ENCODE measurements at places on chromosomes 5 and 9.

DNA sequence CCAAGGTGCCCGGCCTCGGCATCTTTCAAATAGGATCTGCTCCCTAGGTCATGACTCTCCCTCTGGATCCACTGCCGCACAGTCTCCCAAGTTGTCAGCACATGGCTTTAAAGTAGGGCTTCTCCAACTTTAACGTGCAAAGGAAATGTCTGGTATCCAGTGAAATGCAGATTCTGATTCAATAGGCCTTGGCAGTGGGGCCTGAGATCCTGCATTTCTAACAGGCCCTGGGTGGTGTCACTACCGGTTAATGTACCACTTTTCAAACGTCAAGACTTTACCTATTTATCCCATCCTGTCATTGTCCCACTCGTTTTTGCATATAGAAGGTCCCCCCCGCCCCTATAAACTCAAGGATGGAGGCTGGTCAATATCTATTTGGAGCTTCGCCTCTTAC is 137.6 kb upstream of the ZNF618 start:
- DNase-seq, result no peak

DNA sequence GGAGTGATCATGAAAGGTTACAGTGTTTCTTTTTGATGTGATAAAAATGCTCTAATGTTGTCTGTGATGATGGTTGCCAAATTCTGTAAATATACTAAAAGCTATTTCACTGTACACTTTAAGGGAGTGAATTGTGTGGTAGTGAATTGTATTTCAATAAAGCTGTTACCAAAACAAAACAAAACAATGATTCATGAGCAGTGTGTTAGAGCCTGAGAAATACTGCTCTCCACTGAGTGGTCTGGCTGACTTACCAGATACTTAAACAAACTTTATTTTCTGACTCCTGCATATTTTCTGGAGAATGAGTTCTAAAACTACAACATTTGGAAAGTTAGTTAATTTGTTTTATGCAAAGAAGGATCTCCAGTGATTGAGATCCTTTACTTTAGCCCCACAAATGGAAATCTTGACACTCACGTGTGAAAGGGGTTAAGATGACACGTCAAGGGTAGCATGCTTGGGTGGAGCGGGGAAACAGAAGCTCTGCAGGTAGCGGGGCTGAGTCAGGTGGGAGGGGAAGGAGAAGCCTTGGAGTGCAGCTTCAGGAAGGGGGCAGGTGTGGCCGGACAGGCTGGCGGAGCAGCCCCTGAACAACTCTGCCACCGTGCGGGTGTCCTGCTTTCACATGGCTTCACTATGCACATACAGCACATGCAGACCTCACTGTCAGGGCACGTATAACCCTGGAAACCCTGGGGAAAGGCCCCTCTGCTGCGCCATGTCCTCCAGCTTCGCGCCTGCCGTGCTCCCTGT is 256.7 kb downstream of the IRX1 start:
- no peak for DNase-seq

GRCh38 chr9:111443454-111443853 is 40.7 kb downstream of the ECPAS start:
- DNase-seq, result no peak

DNA sequence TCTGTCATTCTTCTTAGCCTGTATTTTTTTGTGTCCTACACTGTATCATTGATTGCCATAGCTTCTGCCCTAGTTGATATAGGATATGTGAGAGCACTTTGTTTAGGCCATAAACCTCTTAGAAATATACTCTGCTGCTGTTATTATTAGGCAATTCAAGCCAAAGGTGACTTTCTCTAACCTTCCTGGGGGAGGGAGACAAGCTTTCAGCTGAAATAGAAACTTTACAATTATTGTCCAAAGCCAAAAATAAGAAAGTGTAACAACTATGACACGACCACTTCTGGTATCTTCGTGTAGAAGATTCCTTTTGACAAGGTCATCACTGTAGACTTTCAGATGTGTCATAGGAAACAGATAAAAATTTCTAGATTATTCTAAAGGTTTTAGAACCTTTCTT is 12.2 kb upstream of the CSNK1A1 start:
- DNase-seq, result no peak

DNA sequence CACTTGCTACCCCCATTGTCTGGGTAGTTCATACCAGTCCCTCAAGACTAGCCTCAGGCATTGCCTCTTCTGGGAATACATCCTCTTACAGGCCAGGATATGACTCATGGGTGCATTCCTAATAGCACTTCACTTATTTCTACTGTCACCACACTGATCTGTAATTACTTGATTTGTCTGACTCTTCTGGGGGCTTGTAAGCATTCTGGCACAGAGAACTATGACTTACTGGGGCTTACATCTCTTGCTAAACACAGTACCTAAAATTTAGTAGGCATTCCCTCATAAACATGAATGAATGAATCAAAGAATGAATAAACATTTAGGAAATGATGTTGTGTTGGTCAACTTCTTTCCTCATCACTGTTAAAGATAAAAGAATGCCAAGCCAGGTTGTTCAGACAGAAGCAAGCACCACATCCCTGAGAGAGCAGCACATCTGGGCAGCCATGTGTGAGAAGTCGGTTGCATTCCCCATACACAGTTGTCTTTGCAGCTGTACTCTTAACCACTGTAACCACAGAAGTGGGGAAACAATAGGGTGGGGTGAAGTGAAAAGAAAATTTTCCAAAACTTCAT is 27.6 kb downstream of the IL7R start:
- no peak for DNase-seq

DNA sequence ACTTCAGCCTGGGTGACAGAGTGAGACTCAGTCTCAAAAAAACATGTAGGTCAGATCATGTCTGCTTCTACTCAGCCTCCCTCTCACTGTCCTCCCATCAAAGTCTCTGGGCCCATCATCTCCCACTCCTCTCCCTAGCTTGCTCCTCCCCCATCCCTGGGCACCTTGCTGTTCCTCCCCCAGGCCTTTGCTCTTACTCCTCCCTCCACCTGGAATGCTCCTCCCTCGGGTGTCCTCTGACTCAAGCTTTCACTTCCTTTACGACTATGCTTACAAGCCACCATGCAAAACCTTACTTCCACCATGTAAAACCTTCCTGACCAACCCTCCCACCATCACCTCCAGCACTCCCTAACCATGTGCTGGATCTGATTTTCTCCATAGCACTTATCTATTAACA is 51.5 kb downstream of the MTMR12 start:
- DNase-seq, result no peak

GRCh38 chr5:73213566-73213998 is 40.6 kb downstream of the TMEM174 start:
- no peak for DNase-seq

DNA sequence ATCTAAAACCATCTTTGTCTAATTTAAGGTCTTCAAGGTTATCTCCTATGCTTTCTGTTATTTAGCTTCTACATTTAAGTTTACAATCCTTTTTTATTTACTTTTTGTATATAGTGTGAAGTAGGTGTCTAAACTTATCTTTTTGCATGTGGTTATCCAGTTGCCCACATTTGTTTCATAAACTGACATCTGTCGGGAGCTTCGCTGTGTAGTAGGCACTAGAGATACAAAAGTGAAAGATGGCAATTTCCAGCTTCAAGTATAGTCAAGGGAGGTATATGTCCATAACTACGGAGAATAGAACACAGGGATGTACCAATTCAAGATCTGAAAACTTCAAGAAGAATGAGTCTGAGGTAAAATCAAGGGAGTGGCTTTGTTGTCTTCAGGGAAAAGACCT is 38.7 kb upstream of the ELL2 start:
- no peak for DNase-seq

DNA sequence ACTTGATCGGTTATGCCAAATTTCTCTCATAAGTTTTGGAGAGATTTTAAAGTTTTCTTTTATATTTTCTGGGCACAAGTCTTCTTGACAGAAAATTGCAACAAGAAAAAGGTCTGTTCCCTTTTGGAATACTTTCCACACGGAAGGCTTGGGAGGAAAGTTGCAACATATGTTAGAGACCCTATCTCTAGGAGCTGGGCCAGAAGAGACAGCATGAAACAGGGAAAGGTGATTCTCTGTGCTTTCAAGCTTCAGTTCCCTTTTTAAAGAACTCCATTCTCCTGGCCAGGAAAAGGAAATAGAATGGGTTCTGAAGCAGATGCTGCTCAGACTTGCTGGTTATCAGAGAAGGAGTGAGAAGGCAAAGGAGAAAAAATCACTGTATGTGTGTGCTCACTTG is 368.3 kb downstream of the SPATA31D1 start:
- no peak for DNase-seq

DNA sequence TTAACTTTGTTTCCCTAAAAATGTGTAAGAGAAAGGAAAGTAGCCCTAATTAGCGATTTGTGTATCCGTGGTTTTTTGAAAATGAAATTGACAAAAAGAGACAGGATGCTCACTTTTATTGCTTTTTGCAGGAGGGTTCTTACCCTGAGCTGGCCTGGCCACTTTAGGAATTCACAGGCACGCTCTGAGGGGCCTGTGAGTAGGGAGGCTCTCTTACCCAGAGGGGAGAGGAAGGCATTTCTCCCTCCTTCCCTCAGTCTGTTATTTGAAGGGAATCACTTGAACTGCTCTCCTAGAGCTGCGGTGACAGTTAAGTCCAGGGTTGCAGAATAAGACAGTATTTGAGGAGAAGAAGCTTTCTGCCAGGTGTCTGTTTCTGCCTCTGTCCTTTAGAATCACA is 16.7 kb downstream of the PIK3R1 start:
- no peak for DNase-seq

GRCh38 chr5:74660873-74661272 is 20.3 kb upstream of the ENC1 start:
- DNase-seq, result no peak

DNA sequence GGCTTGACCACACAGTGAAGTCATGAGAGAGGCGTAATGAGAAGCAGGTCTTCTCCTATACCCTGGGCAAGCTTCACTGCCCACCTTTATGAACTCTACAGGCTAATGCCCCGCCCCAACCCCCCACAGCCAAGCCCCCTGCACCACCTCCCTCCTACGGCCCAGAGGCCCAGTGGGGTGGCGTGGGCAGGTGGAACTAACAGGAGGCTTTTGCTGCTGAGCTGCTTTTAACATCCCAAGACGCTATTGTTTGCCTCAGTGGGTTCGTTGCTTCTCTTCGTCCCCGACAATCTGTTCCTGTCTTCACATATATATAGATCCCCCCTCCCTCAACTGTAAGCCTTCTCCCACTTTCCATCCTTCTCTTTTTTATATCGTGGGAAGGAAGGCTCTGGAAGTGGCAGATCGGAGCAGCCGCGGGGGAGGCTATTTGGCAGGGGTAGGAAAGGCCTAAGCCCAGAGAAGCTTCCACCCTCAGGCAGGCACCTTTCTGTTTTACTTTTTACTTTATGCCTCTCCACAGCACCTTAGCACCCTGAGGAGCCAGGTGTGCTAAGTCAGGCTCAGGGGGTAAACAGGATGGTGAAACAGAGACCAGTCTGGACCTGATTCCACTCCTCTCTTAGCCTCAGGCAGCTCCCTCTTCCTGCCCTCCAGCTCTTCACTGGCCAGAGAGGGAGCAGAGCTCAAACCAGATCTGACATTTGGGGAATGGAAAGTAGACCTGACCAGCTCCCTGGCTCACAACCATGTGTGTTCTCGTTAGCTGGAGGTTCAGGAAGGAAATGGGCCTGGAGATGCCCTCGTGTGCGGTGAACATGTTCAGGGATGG is 26.5 kb downstream of the CD74 start:
- DNase-seq, result no peak

- no peak for DNase-seq
Measured at GRCh38 chr9:136628268-136628667, 34.4 kb upstream of the EGFL7 start.

DNA sequence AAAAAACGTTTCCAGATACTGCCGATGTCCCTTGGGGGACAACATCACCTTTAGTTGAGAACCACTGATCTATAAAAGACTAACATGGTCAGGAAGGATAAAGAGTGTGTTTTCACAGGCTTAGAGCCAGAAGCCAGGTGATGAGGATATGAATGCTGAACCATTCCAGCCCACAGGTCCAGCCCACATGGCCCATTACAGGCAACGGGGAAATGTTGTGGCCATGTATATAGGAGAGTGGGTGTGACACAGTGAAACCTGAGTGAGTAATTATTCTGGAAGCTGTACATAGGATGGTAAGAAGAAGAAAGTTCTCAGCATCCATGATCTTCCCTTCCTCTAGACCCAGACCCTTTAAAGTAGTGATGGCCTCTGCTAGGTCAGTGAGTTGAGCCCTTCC is 56.0 kb upstream of the FOXI1 start:
- no peak for DNase-seq

DNA sequence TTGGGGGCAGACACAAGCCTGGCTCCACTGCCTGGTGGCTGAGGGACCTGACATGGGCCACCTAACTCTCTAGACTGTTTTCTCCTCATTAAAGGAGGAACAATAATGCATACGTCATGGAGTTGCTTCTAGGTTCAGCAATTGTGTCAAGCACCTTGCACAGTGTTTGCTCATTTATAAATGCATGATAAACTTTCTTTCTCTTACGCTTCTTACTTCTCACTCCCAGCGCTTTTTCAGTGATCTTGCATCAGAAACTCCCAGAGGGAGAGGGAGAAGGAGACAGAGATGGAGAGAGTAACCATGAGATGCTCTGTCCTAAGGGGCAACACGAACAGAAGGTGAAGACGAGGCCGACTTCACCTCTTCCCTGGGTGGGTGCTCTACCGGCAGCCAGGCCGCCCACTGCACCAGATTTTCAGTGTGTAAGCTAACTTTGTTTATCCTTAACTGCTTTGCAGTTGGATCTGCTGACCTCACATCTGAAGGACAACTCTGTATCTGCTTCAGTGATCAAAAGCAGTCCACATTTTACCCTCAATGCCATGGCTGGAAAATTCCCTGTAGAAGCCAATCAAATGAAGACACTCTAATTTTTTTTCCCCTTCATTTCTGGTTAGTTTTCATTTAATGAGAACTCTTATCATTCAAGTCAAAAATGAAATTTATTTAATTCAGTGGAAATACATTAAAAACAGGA is 35.3 kb downstream of the MED27 start:
- no peak for DNase-seq

GRCh38 chr5:138159666-138160065 is 18.8 kb downstream of the BRD8 start:
- DNase-seq, result no peak

DNA sequence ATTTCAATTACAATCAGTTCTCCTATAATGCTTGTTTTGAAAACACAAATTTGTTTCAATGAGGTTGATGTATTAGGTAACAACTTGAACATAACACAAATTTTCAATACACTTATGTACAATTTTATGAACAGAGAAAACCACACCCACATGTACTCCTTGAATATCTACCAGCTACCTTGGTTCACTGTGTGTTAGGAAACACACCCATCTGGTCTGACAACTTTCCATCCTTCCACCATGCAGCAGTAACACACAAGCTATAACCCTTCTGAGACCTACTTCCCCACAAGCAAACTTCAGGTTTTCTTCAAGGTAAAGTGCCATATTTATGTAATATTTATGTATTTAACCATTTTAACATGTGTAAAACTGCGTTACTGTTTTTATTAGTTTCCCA is 36.4 kb upstream of the UBQLN1 start:
- DNase-seq, result no peak

DNA sequence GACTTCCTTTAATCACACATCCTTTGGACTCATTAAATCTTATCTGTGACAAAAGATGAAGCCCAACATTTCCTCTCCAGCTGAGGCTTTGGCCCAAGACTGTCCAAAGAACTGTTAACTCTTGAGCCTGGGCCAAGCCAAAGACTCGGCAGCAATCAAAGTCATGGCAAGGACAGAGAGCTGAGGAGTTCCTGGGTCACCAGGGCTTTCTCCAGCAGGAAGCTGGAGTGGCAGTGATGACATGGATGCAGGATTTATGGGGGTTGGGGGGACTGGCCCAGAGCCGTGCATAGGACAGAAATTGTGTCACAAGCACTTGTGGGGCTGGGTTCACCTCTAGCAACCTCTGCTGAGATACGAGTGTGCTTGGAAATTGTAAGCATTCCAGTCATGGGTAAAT is 440.3 kb downstream of the PLK2 start:
- DNase-seq, result no peak

- no peak for DNase-seq
Measured at GRCh38 chr5:115720888-115721287, 95.1 kb upstream of the TMED7 start.

Measured in activated CD4-positive, alpha-beta T cell treated with anti-CD3 and anti-CD28 coated beads, Interleukin-2, amount 10 ng/mL, durations not matched to agents 7 days and 5 days (primary cell).